ENCODE measurements at places on chromosomes 6 and 20. TPM values are rescaled to one million over a fixed set of nuclear protein-coding genes. Genes with fewer than 3 reads are reported as not detected.

The WFDC13 gene
- total RNA-seq = not detected

The BANF2 gene
- not detected for total RNA-seq

The SLC44A4 gene
- total RNA-seq = not detected

The SCRT2 gene
- total RNA-seq = not detected

The C4B gene
- total RNA-seq = 6.8 TPM

The PHACTR3 gene
- not detected for total RNA-seq

The TRIM40 gene
- total RNA-seq = not detected

The TMEM244 gene
- not detected for total RNA-seq

The JAG1 gene
- total RNA-seq = 34.9 TPM

The CCM2L gene
- total RNA-seq = not detected

The ALDH8A1 gene
- total RNA-seq = 0.33 TPM

The PCK1 gene
- total RNA-seq = not detected

The FLRT3 gene
- total RNA-seq = 5.0 TPM

Measured in smooth muscle cell of trachea (primary cell).